ENCODE measurements at places on chromosomes 4 and X. TPM values are rescaled to one million over a fixed set of nuclear protein-coding genes. Genes with fewer than 3 reads are reported as not detected.

The SORCS2 gene
- total RNA-seq, result not detected

The VCX gene
- total RNA-seq, result not detected

The TMEM156 gene
- 18.4 TPM for total RNA-seq

The PPBP gene
- total RNA-seq, result 0.52 TPM

The ASB5 gene
- total RNA-seq, result not detected

The ARHGAP10 gene
- 5.7 TPM for total RNA-seq

The NSUN7 gene
- total RNA-seq, result 0.14 TPM

The AMBN gene
- not detected for total RNA-seq

The ASB12 gene
- not detected for total RNA-seq

The MAGED2 gene
- total RNA-seq, result 146 TPM

The FATE1 gene
- total RNA-seq, result not detected

The GYPE gene
- not detected for total RNA-seq

The EMCN gene
- total RNA-seq, result not detected

The RPS6KA6 gene
- not detected for total RNA-seq

The SLC6A14 gene
- total RNA-seq, result not detected

The NUP62CL gene
- 0.74 TPM for total RNA-seq

The HSFX1 gene
- not detected for total RNA-seq

DNA sequence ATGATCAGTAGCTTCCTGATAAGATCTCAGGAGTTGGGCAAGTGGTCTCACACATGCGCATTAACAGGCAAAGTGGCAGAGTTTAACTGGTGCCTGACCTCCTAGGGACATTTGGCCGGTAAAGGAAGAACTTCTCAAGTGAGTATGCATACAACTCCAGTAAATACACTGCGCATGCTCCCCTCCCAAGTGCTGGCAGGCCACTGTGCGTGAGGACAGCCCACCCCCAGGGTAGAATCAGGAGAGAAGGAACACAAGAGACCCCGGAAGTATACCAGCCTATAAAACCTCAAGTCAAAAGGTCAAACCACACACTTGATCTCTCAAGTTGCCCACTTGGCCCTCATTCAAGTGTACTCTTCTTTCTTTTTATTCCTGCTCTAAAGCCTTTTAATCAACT lies 225.5 kb upstream of the ANKRD50 start:
- no peak for DNase-seq

- DNase-seq, result no peak
These were observed 133.8 kb downstream of the CPZ start for GRCh38 chr4:8726344-8726851.

DNA sequence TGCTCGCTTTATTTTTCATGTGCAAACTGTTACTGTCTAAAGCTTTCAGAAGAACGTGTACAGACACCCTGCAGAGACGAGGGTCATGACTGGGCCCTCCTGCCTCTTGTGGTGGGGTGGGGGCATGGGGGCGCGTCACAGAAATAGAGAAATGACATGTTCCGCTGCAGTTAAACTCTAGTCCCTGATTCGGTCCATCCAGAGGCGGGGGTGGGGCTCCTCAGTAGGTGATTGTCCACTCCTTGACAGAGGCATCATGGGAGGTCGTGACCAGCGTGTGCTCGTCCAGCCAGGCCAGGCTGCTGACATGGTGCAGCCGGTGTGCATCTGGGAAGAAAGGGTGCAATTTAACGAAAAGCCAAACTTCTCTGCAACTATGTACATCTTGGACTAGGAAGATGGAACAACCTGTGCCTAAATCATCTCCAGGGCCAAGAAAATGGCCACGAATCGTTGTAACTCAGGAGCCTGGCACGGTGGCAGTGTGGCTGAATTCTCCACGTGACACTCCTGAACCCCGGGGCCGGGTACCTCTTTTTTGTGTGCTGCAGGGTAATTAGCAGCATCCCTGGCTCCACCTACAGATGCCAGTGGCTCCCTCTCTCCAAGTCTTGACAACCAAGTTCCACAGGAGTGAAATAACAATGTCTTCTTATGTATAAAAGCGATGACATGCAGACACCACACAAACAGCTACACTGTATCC lies 41.3 kb downstream of the WDR1 start:
- no peak for DNase-seq

DNA sequence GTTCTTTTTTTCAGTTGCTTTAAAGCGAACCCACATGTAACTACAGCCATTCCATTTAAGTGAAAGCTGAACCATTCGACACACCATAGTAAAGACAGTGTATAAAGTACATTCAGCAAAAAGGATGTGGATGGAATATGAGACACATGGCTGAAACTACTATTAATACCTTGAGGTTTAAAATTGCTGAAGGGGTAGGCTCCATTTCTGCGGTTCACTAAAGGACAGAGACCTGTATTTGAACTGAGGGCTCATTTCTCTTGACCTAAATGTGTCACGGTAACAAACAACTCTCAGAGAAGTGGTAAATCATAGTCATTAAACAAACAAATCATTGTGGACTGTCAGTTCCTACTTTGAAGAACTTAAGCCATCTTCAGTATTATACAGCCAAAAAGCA lies 1085.6 kb upstream of the TENM3 start:
- no peak for DNase-seq

- no peak for DNase-seq
These were observed 156.0 kb downstream of the UGT8 start for GRCh38 chr4:114754616-114755015.

GRCh38 chr4:138037696-138038095 lies 204.5 kb downstream of the SLC7A11 start:
- DNase-seq, result no peak

DNA sequence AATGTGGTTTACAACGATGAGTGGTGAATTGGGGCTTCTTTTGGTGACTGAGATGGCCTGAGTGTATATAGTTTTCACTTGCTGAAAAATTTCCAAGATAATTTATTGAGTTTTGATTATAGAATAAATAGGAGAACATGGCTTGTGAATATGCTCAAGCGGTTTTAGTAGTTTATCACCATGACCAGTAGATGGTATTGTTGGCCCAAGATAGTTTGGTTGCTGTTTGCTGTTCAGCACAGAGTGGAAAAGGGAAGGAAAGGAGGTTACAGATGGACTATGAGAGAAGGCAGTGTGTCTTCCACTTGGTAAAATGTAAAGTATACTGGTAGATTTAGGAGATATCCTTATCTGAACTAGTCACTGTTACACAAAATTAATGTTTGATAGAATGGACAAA lies 55.8 kb upstream of the POU4F2 start:
- DNase-seq, result no peak

GRCh38 chr4:122152711-122153226 lies 638 bp downstream of the BLTP1 start:
- DNase-seq, result peak; percentile 1

- no peak for DNase-seq
These were observed 623.4 kb downstream of the SPRY1 start for GRCh38 chr4:124019749-124020549.

GRCh38 chrX:13646154-13646549 lies 6.8 kb upstream of the TCEANC start:
- peak; percentile 21 for DNase-seq

GRCh38 chrX:56233100-56233499 lies 944 bp downstream of the KLF8 start:
- no peak for DNase-seq

DNA sequence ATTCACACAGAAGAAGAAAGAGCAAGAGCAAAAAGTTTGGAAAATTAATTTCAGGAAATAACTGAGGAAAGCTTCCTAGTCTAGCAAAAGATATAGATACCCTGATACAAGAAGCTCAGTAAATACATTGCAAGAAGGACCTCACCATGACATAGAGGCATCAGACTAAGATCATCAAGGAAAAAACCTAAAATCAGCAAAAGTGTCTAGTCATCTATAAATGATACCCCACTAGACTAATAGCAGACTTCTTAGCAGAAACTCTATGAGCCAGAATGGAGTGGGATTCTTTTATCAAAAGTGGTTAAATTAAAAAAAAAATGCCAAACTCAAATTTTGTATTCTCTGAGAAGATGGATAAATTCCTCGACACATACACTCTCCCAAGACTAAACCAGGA lies 10.5 kb upstream of the APOOL start:
- no peak for DNase-seq

DNA sequence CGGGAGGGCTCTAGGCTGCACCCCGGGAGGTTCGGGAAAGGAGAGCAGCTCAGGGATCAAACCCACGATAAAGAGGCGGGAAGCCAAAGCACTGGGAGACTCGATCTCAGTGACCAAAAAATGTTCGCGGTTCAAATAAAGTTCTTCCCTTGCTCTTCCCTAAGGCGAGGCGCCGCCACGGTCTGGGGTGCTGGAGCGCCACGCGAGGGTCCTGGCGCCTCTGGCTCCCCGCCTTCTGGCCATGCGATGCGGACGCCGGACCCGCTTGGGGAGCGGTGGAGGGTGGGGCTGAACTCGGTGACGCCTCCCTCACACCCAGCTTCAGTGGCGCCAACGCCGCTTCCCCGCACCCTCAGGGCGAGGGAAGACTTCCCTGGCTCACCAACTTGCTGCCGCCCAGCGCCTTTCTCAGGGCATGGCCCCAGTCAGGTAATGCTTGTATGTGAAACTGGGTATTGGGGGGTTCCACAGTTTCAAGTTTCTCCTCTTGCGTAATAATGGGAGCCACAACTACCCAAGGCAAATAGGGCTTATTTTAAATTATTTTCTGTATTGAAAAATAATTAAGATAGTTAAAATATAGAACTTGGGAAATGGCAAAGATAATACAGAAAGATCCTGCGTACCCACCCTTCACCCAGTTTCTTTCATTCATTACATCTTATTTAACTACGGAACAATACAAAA lies at the start of gene QRFPR:
Gene QRFPR (minus strand): TSS at position 243 of the 687 bp plus-strand sequence. CDS start 371 bp downstream, outside the sequence.
- no peak for DNase-seq

GRCh38 chrX:114582698-114583395 lies 1.0 kb upstream of the HTR2C start:
- no peak for DNase-seq

GRCh38 chr4:114364857-114365256 lies 233.8 kb upstream of the UGT8 start:
- DNase-seq, result no peak

DNA sequence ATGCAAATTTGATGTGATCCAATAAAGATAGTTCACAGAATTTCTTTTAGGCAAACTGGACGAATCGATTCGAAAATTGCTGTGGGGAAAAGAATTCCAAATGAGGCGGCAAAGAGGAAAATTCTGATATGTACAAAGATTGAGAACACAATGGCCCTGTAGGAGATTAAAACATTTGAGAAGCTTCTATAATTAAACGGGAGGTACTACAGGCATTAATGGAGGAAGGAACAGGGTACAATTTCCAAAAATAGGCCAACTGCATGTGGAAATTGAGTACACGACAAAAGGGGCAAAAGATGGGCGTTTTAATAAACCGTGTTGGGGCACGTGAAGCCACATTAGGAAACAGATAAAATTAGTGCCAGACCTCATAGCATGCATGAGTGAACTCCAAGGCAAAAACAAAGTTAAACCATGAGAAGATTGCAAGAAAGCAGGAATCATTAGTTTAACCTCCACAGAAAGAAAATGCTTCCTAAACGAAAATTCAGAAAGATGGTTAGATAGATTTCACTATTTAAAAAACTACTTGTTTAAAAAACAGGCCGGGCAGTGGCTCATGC lies 68.4 kb downstream of the DHRSX start:
- DNase-seq, result no peak

GRCh38 chr4:8185930-8186329 lies 13.2 kb upstream of the SH3TC1 start:
- no peak for DNase-seq

DNA sequence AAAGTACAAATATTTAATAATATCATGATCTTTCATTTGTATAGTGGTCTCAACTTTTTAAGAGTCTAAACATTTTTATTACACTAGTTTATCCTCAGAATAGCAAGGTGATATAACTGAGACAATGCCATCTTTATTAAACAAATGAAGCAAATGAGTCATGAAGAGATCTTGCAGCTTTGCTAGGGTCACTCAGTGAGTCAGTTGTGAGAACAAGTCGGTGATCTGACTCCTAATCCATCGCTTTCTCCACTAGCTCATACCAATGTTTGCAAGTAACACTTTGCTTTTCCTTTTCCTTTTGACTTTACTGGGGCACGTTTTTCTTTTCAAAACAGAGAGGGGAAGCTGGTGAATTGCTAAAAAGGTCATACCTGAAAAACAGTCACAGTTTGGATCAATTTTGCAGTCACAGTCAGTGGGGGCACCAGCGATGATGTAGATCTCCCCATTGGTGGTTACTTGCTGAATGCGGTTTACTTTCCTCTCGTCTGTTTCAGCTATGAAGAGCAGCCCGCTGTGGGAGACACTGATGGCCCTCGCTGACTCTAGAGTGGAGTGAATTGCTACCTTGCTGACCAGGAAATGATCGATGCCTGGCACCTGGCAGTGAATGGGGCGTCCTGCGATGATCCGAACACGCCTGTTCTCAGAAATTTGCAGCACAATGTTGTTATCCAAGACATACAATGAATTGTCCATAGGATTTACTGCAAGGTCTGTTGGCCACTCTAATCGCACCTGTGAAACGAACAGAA lies 75.7 kb downstream of the SH2D1A start:
- DNase-seq, result no peak

- DNase-seq, result no peak
These were observed 30.3 kb downstream of the INPP4B start for GRCh38 chr4:142815834-142816233.

- no peak for DNase-seq
These were observed 129.3 kb downstream of the CPEB2 start for GRCh38 chr4:15131551-15131950.

GRCh38 chr4:51872283-51872997 lies 29.5 kb downstream of the DCUN1D4 start:
- no peak for DNase-seq

- DNase-seq, result no peak
These were observed 139.0 kb downstream of the DCK start for GRCh38 chr4:71132486-71132885.

- no peak for DNase-seq
These were observed 7.9 kb downstream of the PLK4 start for GRCh38 chr4:127888559-127888958.

DNA sequence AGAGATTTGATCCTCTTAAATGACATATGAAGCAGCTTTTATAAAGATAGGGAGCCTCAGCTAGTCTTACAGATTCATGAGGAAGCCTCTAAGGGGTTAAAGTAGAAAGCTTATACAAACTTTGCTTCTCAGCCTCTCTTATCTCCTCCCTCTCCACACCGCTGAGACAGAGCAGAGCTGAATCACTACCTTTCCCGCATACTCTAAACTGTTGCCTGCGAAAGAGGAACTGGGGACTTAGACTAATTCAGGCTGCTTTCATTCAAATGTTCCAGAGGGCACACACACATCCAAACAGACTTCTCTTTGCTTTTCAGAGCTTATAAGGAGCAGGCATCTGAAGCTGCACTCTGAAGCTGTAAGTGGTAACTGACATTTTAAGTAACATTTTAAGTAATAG lies at the start of gene SERTM2:
Gene SERTM2 (plus strand): TSS at position 169 of the 400 bp plus-strand sequence. CDS start 7,213 bp downstream, outside the sequence.
- no peak for DNase-seq

GRCh38 chr4:99157478-99157935 lies 13.4 kb upstream of the ADH4 start:
- no peak for DNase-seq

GRCh38 chr4:148632476-148632875 lies 190.3 kb upstream of the NR3C2 start:
- no peak for DNase-seq
